ENCODE measurements at places on chromosomes 1 and 21.
A peak's percentile ranks its signal among the peaks of the same experiment; 100 is the strongest.

DNA sequence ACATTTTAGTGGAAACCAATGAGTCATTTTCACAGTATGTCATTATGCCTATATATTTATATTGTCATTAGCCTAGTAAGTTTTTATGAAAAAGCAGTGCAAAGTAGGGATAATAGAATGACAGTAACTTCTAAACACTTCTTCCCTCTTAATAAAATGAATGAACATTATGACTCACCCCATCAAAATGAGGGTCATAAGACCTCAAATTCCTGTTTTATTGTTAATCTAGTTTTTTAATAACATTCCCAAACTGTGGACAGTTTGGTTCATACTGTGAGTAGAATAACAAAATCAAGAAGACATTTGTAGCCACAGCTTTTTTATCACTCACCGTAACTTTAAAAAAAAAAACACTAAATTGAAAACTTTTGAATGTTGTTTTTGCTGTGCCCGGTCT is 160.5 kb downstream of the LRRC40 start:
- peak; percentile 64 for DNase-seq

- no peak for DNase-seq
Observed at GRCh38 chr1:21308847-21309652, 18.8 kb upstream of the ECE1 start.

GRCh38 chr1:220791956-220792355 is 5.2 kb downstream of the MTARC1 start:
- DNase-seq, result no peak

DNA sequence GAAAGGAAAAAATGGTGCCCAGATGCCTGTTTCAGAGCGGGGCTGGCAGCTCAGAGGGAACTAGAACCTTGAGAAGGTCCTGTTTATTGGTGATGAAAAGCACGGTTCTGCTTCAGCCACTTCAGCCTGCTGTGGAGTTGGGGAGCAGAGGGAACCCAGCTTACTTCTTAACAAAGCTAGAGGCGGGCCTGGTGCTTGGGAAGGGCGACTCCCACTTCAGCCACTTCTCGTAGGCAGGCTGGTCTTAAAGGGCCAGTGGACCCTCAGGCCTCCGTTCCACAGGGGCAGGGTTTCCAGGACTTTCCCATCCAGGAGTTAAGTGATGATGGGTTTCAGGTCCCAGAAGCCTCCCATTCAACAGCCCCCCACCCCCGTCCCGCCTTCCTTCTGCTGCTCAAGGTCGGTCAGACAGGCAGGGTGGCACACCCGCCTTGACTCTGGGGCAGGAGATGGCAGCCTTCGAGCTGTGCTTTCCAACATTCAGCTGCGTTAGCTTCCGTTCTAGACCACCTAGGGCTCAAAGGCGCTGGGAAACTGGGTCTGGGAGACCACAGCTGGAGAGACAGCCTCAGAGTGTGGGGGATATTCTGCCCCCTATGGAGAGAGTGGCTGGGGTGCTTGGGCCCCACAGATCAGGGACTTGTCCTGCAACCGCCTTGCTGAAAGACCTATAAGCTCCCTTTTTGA is 3.4 kb downstream of the RUNX3 start:
- DNase-seq, result no peak

DNA sequence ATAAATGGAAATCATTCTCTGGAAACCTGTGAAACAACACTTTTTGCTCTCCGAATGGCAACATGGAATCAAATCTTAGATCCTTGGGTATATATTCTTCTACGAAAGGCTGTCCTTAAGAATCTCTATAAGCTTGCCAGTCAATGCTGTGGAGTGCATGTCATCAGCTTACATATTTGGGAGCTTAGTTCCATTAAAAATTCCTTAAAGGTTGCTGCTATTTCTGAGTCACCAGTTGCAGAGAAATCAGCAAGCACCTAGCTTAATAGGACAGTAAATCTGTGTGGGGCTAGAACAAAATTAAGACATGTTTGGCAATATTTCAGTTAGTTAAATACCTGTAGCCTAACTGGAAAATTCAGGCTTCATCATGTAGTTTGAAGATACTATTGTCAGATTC is 45.7 kb downstream of the PTGFR start:
- peak; percentile 10 for DNase-seq

DNA sequence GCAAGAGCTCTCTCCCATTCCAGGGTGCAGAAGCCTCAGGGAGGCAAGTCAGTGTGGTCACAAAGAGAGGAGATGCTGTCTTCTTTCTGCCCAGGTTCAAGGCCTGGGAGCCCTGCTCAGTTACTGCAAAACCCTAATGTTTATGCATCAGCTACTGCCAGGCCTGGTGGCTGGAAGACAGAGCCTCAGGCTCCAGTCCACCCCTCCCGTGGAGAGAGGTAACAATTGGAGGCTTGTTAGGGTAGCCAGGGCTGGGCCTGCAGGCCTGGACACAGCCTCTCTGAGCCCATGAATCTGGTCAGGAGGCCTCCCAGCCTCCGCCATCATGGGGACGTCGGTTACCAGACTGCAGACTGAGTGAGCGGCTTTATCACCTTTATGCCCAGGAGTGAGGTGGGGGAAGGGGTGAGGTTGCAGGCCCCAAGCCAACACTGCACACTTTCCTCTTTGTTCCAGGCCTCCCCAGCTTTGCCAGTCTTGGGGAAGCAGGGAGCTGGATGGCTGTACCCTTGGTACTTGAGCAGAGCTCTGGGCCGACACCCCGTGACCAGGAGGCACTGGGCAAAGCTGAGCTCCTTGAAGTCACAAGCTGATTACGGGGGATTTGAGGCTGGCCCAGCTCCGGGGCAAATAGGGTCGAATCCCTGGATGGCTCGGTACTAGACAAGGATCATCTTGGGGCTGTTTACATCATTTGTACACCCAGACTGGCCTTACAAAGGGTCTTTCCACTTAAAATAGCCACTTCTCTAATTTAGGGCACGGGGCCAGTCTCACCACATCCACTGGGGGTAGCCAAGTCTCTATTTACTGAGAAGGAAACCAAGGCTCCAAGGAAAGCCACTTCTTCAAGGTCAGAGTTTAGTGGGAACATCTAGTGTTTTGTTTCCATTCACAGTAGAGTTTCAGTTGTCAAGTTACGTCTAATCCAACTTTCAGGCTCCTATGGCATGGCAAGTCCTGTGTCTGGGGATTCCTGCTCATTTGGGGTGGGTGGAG is 5.2 kb downstream of the SLC2A1 start:
- no peak for DNase-seq

- DNase-seq, result peak; percentile 60
Observed at GRCh38 chr21:38351961-38352521, 95.2 kb downstream of the KCNJ15 start.

DNA sequence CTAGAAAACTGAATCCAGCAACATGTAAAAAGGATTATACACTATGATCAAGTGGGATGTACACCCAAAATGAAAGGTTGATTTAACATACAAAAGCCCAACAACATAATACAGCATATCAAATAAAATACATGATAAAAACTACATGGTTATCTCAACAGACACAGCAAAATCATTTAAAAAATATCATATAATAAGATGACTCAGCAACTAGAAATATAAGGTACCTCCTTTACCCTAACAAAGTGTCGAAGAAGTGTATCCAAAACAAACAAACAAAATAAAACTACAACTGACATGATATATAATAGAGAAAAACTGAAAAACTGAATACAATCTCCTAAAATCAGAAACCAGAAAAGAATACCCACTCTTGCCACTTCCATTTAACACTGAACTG is 969.1 kb downstream of the AMY1C start:
- DNase-seq, result no peak

- no peak for DNase-seq
Observed at GRCh38 chr1:30037251-30038118, 685.9 kb downstream of the MATN1 start.

DNA sequence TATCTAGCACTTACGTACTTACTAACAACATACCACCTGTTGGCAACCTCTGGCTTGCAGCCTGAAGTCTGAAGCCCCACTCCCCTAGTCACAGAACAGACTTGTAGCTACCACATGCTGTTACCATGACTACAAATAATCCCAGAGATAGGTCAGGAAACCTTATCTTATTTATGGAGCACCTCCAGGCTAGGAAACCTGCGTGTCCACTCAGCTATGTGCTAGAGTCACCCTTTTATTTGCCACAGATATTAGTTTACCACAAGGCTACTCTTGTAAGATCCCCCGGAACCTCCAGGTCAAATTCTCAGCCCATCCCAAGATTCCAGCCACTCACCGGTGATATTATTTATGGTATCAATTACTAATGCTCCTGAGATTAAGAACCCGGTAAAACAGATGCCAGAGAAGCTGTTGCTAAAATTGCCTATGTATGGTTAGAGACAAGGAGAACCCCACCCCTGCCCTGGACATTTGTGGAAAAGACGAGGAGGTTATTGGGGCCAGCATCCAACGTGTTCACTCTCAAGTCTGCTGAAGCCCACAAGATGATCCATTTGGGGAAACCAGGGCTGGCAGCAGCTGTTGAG is 116.5 kb downstream of the TBX15 start:
- DNase-seq, result no peak

All from non-pigmented ciliary epithelial cell (primary cell).